Muscle of back (tissue), 13 donors: ENCODE measurements at places on chromosomes 1 and 21.
A peak's percentile ranks its signal among the peaks of the same experiment; 100 is the strongest.

DNA sequence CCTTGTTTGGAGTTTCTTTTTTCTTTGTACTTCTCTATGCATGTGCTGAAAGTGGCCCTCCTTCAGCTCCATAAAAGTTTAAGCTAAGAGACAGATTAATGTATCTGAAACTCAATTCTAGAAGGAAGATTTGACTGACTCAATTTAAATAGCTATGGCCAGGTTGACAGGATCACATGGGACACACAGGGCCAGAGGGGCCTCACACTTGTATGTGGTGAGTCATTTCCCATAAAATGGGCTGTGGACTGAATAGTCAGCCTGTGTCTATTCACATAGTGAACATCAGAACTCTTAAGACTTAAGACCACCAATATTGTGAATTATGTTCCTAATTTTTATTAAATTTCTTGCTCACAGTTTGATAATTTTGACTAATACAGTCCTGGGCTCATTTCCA, 45.7 kb upstream of the DEPDC1 start:
- no peak for DNase-seq

GRCh38 chr1:62229468-62229867, 34.8 kb downstream of the L1TD1 start:
- no peak for DNase-seq

GRCh38 chr1:222791006-222791710, 23.7 kb upstream of the DISP1 start:
- DNase-seq: no peak

GRCh38 chr1:9442278-9442846, 96.9 kb upstream of the SLC25A33 start:
- no peak for DNase-seq

- DNase-seq: no peak
These were observed 63.7 kb upstream of the CNTN2 start for GRCh38 chr1:204979306-204979705.

GRCh38 chr1:172390683-172391551, 29.6 kb upstream of the C1orf105 start:
- DNase-seq: peak; percentile 38

DNA sequence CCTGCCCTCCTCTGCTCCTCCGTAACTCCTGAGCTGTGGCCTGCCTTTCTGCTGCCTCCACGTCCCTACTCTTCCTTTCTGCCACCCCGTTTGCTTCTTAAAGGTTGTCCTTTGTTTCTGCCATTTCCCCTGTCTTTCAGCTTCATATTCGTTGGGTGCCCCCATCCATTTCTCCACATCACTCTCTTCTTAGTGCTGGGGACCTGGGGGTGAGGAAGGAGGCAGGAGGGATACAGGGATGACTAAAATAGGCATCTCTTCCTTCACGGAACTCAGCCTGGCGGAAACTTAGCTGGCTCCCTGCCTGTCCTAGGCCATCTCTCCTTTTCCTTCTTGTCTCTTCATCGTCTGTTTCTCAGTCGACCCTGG, 67.0 kb upstream of the CD1D start:
- no peak for DNase-seq

DNA sequence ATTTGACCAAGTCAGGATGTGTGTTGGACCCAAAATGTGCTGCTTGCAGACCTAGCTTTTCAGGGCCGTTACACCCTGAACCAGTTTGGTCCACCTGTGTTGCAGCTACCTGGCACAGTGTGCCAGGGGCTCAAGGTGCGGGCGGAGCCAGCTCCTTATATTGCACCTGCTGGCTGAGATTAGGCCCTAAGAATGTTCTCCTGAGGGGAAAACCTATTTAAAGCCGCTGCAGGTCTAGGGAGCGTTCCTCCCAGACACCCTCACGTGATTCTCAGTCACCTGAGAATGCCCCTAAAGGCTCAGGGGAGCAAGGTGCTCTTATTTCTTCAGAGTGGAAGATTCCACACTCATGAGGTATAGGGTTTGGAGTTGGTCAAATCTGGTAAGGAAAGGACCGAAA, 12.0 kb downstream of the GSTM3 start:
- no peak for DNase-seq

DNA sequence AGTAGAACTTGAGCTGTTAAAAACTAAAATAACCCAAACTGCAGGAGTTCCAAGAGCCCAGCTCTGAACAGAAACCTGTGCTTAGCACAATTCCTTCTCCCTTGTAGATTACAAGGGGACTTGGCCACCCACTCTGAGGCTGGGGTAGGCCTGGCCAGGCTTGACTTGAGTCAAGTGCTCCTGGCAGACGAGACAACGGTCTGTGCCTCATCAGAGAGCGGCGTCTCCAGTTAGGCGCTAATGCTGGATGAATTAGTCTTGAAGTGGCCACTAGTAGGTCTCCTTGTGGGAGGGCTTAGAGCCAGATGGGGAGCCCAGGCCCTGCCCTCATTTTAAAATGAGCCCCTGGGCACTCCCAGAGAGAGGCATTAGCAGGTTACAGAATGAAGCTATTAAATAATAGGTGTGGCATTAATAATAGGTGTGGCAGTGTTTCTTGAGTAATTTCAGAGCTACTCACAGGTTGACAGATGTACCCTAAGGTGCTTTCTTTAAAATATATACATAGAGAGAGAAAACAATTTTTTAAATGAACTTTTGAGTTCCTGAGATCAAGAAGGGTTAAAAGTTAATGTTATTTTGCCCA, 1.1 kb downstream of the EEIG2 start:
- DNase-seq: peak; percentile 52

DNA sequence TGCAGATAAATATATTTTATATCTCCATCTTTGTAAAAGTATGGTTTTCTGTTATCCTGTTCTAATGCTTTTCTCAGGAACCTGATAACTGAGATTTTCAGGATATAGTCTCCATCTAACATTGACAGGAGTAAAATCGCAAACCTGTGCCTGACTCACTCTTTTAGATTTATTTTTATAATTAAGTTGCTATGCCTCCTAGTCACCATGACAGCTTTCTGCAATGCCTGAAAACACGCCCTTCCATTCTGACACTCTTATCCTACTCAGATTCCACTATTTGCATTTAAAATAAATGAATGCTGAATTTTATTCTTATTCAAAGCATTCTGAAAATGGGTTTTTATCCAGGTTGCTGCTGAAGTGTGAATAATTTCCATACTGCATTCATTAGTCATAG, 62.8 kb downstream of the RGS21 start:
- no peak for DNase-seq

- DNase-seq: no peak
These were observed 1.7 kb upstream of the C1orf185 start for GRCh38 chr1:51100264-51100880.

DNA sequence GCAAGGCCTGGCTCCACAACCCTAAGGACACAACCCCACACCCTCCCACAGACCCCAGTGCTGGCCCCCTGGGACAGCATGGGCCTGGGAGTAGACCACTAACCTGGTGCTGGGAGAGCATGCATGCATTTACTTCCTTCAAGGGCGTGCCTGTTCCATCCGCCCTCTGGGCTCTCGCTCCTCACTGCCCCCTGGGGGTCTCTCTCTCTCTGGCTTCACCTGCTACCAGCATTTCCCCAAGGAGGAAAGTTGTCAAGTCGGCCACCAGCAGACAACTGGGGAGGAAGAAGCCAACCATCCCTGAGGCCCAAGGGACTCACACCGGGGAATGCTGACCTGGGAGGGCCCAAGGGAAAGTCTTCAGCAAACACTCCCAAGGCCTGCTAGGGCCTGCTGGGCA, 6.5 kb downstream of the LRP8 start:
- no peak for DNase-seq

GRCh38 chr1:238111081-238111480, 220.4 kb upstream of the ZP4 start:
- DNase-seq: no peak

GRCh38 chr1:226708967-226709396, 30.1 kb downstream of the ITPKB start:
- DNase-seq: no peak
